ENCODE measurements at places on chromosomes 6 and 20. TPM values are rescaled to one million over a fixed set of nuclear protein-coding genes. Genes with fewer than 3 reads are reported as not detected.

DNA sequence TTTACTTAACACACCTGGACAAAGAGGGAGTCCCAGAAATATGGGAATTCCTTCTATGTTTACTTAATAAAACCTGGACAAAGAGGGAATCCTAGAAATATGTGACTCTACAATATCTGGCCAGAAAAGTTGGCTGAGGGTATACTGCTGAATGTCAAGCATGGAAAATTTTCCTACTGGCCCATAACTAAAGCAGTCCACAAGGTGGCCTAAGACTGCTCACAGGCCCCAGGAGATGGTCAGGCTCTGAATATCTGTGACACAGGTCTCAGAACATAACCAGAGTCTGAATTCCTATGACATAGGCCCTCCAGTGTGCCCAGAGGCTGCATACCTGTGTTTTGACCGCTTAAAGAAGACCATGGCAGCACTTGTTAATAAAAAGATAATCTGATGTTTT is 578.2 kb upstream of the NRSN1 start:
- H3K27me3 ChIP-seq = no peaks in the 10 kb centered on the region
- H3K4me3 ChIP-seq = no peak overlapping the region
- peaks cover 5% of the 10 kb centered on the region for H3K4me1 ChIP-seq
- no peaks in the 10 kb centered on the region for H3K36me3 ChIP-seq
- DNase-seq = peak; percentile 50
- H3K27ac ChIP-seq = peak overlapping the region; percentile 36

GRCh38 chr6:34028691-34029360 is 117.1 kb downstream of the GRM4 start:
- no peaks in the 10 kb centered on the region for H3K4me1 ChIP-seq
- no peak overlapping the region for H3K4me3 ChIP-seq
- no peak for DNase-seq

DNA sequence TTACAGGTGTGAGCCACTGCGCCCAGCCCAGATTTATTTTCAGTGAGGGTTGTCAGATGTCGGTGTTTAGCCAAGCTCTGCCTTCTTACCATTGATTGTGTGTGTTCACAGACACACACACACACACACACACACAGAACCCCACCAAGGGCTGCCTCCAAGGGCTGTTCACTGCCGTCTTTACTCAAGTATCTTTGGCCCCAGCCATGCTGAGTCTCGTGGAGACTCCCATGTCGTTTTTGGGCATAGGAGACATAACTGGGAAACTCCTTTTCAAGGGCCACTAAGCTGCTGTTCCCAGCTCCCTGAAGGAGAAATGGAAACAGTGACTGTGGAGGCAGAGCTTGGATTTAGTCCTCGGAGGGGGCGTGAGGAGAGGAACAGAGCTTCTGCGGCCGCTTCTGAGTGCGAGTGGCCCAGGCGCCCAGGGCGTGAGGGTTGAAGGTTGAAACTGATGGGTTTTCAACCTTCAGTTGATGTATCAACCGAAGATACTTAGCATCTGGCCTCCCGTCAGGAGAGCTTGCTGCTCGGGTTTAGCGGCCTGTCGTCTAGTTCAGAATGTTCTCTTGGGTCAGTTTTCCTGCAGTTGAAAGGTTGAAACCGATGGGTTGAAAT is 243.6 kb downstream of the TTLL2 start:
- no peak overlapping the region for H3K4me3 ChIP-seq
- H3K27ac ChIP-seq = no peak overlapping the region
- no peaks in the 10 kb centered on the region for H3K36me3 ChIP-seq
- DNase-seq = no peak

DNA sequence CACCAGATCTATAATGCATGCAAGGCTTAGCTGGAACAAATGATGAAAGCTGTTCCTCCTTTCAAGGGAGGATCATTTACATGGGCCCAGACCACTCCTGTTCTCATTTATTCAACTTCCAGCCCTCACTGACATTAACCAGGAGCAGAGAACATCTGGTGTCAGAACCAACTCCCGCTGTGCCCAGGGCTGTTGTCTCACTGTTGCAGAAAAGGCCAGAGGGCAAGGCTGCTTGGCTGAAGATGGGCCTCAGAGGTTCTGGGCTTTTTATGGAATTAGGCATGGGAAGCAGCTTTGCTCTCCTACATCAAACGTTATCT is 164.2 kb downstream of the GMPR start:
- H3K36me3 ChIP-seq = no peaks in the 10 kb centered on the region
- peak overlapping the region; percentile 41 for H3K27ac ChIP-seq
- H3K27me3 ChIP-seq = no peaks in the 10 kb centered on the region

GRCh38 chr6:111711476-111711875 is 105.8 kb upstream of the TRAF3IP2 start:
- no peaks in the 10 kb centered on the region for H3K27me3 ChIP-seq
- peak overlapping the region; percentile 34 for H3K27ac ChIP-seq
- H3K4me1 ChIP-seq = no peaks in the 10 kb centered on the region
- no peak for DNase-seq
- H3K36me3 ChIP-seq = no peaks in the 10 kb centered on the region

DNA sequence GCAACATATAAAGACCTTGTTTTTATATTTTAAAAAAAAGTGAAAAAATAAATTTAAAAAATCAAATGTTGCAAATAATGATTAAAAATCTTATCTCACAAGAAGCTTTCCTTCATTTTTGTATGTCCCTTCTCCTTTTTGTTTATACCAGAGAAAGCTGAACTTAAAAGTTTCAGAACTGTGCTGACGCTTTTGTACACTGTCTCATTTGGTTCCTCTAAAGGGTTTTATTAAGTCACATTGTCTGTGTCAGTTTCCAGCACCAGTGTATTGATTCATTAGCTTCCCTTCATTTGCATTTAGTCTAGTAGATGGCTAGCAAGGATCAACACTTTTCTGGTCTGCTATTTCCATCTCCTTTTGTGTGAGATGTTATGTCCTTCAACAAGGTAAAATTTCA is 6.7 kb downstream of the PCED1A start:
- no peak for DNase-seq
- H3K4me3 ChIP-seq = no peak overlapping the region
- no peaks in the 10 kb centered on the region for H3K4me1 ChIP-seq
- no peaks in the 10 kb centered on the region for H3K36me3 ChIP-seq

DNA sequence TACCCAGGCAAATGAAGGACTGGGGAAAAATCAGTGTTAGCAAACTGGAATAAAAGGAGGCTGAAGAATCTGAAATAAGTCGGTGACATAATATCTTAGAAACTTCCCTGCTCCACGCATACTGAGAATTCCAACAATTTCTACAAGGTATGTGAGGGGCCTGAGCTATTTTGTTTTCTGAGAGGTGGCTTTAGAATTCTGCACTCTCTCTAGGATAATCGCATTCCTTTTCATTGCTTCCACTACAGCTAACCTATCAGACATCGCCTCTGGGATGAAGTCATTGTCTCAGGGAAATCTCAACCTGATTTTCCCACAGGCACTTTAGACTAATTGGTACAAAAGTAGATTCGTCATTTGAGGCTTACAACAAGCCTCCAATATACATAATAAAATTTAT is 740.8 kb downstream of the PHF3 start:
- H3K4me3 ChIP-seq = no peak overlapping the region
- no peak overlapping the region for H3K27ac ChIP-seq
- H3K4me1 ChIP-seq = no peaks in the 10 kb centered on the region
- no peak for DNase-seq
- H3K27me3 ChIP-seq = no peaks in the 10 kb centered on the region

- peak overlapping the region; percentile 32 for H3K4me3 ChIP-seq
- no peak overlapping the region for H3K27ac ChIP-seq
- H3K27me3 ChIP-seq = peaks cover 44% of the 10 kb centered on the region
- no peaks in the 10 kb centered on the region for H3K4me1 ChIP-seq
- DNase-seq = peak; percentile 37
Measured at GRCh38 chr6:26613689-26614683, 17.2 kb downstream of the ABT1 start.

DNA sequence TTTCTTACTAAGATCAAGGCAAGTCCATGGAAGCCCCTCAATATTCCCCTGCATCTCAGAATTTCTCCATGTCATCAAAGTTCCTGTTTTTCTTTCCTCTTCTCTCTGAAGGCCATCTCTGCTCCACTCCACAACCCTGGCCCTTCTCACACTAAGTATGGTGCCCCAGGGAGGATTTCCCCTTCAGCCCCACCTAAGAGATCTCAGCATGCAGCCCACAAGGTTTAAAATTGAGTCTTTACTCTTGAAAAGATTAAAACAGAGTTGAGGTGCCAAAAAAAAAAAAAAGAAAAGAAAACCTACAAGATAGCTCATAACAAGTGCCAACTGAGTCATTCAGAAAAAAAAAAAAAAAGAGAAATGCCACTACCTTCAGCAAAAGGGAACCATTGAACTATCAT is 36.5 kb upstream of the TNFAIP3 start:
- no peaks in the 10 kb centered on the region for H3K27me3 ChIP-seq
- no peak for DNase-seq
- no peak overlapping the region for H3K4me3 ChIP-seq
- no peaks in the 10 kb centered on the region for H3K4me1 ChIP-seq

GRCh38 chr6:134230940-134231339 is 87.0 kb downstream of the SGK1 start:
- H3K4me3 ChIP-seq = no peak overlapping the region
- no peak for DNase-seq
- no peaks in the 10 kb centered on the region for H3K36me3 ChIP-seq
- H3K27me3 ChIP-seq = no peaks in the 10 kb centered on the region

DNA sequence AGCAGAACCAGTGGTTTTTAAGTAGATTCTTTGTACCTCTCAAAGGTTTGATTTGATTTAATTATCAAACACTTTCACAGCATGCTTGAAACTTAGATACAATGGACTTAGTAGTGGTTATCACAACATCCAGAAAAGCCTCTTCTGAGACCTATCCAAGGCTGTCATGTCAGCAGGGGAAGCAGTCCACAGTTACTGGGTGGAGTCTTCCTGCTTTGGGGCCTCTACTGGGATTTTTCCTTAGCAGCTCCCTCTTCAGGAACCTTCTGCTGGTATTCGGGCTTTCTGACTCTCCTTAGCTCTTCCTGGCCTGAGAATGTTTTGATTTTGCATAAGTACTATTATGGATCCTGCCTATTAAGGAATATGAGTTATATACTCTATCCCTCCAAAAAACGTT is 36.0 kb downstream of the ARFGEF2 start:
- H3K27me3 ChIP-seq = no peaks in the 10 kb centered on the region
- H3K4me1 ChIP-seq = peaks cover 4% of the 10 kb centered on the region
- DNase-seq = no peak
- no peak overlapping the region for H3K4me3 ChIP-seq

- H3K27ac ChIP-seq = no peak overlapping the region
- no peak overlapping the region for H3K4me3 ChIP-seq
- DNase-seq = peak; percentile 70
- H3K27me3 ChIP-seq = no peaks in the 10 kb centered on the region
- no peaks in the 10 kb centered on the region for H3K4me1 ChIP-seq
Measured at GRCh38 chr6:18997375-18997826, 610.3 kb downstream of the RNF144B start.

DNA sequence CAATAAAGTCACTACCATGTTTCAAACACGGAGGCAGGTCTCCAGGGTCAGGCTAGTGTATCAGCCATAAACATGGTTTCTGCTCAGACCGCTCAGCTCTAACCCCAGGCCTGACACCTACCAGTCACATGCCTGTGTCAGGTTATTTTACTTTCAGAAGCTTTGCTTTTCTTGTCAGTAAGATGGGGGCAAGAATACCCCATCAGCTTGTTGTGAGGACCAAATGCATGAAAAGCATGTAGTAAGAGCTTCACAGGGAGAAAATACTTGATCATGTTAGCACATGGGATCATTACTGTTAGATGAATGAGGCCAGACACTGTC is 65.2 kb upstream of the PIM1 start:
- no peak for DNase-seq
- no peaks in the 10 kb centered on the region for H3K27me3 ChIP-seq
- no peaks in the 10 kb centered on the region for H3K36me3 ChIP-seq
- H3K4me3 ChIP-seq = no peak overlapping the region

DNA sequence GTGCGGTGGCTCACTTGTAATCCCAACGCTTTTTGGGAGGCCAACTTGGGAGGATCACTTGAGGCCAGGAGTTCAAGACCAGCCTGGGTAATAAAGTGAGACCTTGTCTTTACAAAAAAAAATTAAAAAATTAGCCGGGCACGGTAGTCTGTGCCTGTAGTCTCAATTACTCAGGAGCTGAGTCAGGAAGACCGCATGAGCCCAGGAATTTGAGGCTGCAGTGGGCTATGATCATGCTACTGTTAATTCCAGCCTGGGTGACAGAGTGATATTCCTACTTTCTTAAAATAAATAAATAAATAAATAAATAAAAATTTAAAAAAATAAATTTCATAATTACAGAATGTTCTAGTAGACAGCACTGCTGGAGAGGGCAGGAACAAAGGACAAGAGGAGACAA is 62.4 kb downstream of the DST start:
- H3K27me3 ChIP-seq = no peaks in the 10 kb centered on the region
- H3K36me3 ChIP-seq = no peaks in the 10 kb centered on the region
- H3K4me3 ChIP-seq = no peak overlapping the region
- no peak for DNase-seq
- no peaks in the 10 kb centered on the region for H3K4me1 ChIP-seq
- H3K27ac ChIP-seq = no peak overlapping the region

DNA sequence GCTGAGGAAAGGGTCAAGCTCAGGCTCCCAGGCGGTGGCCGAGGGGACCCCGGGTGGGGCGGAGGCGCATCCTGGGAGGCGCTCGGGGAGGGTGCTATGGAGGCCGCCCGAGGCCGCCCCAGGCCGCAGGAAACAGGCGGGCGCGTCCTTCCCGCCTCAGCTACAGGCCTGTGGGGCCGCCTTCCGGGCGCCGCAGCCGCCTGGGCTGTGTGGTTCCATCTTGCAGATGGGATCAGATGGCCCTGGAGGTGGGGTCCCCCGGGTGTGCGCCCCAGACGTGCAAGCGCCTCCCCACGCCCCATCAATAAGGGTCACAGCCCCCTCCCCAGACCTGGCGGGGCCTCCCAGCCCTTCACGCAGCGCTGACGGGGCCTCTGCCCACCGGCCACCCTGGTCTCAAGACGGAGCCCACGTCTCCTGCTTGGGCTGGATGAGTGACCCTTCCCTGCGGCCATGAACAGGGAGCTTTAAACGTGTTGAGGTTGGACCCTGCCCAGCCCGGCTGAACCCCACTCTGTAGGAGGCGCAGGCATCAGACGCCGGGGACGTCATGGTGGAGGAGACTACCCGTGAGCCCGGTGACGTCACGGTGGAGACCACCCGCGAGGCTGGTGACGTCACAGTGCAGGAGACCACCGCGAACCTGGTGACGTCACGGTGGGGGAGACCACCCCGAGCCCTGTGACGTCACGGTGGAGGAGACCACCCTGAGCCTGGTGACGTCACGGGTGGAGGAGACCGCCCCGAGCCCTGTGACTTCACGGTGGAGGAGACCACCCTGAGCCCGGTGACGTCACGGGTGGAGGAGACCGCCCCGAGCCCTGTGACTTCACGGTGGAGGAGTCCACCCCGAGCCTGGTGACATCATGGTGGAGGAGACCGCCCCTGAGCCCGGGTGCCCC is 267.0 kb downstream of the DLL1 start:
- H3K4me3 ChIP-seq = no peak overlapping the region
- H3K36me3 ChIP-seq = no peaks in the 10 kb centered on the region
- DNase-seq = no peak
- H3K4me1 ChIP-seq = peaks cover 21% of the 10 kb centered on the region
- no peak overlapping the region for H3K27ac ChIP-seq

Gene DLGAP4
- total RNA-seq = 13.8 TPM

Gene ABHD16A
- total RNA-seq = 63.2 TPM

Gene SNAP91
- total RNA-seq = 0.53 TPM

Gene TCP11
- not detected for total RNA-seq

Gene MLN
- 2.3 TPM for total RNA-seq

Gene PAK5
- total RNA-seq = 0.76 TPM

Gene LTA
- not detected for total RNA-seq

Measured in hepatocyte (in vitro differentiated cells).